ENCODE measurements at places on chromosomes 11 and 22.

- peak; percentile 64 for DNase-seq
Measured at GRCh38 chr11:118435290-118435892, 901 bp upstream of the KMT2A start.

DNA sequence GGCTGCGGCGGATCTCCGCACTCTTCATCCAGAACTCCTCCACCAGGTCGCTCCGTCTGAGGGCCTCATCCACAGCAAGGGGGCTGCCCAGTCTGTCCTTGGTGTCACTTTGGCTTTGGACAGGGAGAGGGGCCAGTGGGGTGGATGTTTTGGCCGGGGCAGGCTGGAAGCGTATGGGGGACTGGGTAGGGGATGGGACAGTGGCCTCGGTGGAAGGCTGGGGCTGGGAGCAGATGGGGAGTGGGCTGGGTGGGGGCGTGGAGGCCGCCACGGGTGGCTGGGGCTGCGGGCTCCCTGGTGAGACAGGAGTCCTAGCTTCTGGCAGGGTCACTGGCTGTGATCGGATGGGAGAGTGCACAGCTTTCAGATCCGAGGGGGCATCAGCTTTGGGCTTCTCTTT is 44.4 kb upstream of the BID start:
- no peak for DNase-seq

DNA sequence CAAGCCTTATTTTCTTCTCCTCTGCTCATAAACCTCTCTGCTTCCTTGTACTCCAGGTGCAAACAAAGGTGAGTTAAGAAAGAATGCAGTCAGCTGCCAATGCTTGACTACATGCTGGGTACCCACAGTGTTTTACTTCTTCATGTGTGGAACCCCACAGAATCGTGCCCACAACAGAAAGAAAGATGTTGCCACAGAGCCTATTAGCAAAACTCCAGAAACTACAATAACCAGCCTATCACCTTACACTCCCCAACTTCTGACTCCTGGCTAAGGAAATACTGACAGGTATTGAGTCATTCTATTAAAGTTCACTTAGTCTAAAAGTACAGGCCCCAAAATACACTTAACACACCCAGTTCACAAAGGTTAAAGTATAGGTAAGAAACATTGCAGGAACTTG is 56.9 kb upstream of the CCDC89 start:
- DNase-seq = no peak

DNA sequence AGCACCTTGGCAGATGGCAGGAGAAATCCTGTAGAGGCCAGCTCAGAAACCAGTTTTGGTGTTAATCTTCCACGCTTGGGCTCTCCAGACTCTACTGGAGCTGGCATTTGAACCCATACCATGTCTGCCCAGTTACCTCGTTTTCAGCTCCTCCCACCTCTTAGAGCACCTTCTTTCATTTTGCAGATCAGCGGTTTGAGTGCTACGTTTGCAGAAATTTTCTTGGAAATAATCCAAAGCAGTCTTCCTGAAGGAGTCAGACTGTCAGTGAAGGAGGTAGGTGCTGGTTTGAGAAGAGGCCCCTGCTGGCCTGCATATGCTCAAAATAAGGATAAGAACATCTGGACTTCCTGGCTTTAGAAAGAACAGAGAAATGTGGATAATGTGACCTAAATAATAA is 13.7 kb downstream of the COA4 start:
- DNase-seq = no peak

GRCh38 chr22:31631436-31631835 is 30.6 kb downstream of the PISD start:
- DNase-seq = peak; percentile 66

- DNase-seq = no peak
Measured at GRCh38 chr22:48061726-48062125, 1299.3 kb downstream of the TBC1D22A start.

DNA sequence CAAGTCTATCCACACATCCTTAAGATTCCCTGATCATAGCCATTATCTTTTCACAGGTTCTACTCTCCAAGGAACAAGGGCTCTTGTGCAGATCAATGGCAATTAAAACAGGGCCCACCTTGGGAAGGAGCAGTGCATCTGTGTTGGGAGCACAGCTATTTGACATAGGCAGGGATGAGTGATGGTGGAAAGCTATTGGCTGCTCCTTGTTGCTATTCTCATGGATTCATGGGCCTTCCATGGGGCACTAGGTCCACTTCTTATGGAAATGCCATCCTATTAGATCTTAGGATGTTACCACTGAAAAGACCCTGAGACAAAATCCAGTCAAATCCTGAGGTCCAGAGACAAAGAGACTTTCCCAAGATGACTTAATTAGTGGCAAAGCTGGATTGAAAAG is 148.6 kb upstream of the MTNR1B start:
- no peak for DNase-seq

DNA sequence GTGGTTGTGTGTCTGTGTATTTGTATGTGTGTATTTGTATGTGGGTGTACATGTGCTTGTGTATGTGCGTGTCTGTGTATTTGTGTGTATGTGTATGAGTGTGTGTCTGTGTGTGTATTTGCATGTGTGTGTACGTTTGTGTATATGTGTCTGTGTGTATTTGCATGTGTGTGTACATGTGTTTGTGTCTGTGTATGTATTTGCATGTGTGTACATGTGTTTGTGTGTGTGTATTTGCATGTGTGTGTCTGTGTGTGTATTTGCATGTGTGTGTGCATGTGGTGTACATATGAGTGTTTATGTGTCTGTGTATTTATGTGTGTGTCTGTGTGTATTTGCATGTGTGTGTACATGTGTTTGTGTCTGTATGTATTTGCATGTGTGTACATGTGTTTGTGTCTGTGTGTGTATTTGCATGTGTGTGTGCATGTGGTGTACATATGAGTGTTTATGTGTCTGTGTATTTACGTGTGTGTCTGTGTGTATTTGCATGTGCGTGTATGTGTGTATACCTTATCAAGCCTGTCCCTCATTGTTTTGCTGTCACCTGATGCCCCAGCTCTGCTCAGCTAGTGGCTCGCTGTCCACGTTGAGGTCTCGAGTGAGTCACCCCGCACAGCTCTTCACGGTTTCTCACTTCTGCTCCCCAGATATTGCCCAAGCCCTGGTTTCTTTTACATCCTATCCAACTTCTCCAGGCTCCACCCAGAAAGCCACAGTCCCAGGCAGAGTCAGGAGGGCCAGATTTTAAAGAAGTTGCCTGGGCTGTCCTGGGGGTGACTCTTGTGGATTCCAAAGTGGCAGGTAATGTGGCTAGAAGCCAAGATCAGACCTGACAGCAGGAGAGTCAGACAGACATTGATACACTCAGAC is 15.2 kb downstream of the MB start:
- DNase-seq = peak; percentile 89

DNA sequence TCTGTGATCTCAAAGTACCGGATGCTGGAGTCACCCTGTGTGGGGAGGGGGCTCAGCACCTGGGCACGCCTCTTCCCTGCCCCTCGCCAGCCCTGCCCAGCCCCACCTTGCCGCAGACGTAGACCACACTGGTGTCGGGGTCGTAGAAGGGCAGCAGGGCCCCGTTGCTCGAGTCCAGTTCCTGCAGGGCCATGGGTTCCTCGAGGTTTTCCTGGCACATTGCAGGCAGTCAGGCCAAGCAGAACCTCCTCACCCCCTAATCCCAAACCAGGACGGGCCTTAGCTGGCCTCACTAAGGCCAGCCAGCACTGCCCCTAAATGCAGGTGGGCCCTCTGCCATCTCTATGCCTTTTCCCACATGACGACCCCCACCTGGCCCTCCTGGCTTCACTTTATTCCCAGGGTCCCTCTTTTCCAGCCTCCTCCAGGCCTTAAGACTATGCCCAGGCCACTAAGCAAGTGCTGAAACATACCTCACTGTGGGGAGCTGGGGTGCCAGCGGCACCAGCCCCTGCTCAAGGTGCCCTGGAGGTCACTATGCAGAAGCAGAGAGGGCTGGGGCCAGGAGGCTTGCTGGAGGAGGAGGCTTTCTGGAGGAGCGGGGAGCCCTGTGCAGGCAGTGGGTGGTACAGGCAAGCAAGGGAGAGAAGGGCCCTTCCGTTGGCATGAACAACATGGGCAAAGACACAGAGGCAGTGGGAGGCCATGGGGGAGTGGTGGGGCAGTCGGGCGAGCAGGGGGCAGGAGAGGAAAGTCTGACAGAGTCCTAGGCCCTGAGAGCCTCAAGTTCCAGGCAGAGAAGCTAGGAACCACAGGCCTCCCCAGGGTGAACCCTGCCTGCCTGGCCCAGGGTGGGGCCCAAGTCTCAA is 2.8 kb downstream of the CORO1B start:
- no peak for DNase-seq

GRCh38 chr22:29213493-29213892 is 7.8 kb downstream of the EMID1 start:
- no peak for DNase-seq

DNA sequence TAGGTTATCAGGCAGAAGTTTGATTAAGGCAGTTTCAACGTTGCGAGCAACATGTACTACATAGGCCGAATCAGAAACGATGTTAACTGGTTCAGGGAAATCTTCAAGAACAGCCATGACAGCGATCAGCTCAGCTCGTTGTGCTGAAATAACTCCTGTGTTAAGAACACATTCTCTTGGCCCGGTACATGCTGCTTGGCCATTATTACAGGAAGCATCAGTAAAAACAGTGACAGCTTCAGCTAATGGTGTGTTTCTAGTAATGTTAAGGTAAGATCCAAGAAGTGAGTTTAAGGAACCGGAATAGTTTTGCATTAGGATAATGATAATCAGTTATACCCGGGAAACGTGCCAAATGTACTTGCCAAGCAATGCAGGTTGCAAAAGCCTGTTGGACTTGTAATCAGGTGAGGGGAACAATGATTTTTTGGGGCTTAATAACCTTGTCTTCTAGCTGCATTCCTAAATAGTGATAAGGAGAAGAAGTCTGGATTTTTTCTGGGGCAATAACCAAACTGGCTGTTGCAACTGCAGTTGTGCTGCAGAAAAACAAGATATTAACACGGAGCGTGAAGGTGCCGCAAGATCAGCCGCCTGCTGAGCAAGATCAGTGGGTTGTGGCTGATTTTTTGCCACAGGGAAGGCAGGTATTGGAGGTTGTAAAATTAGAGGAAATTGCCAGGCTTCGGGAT is 14.3 kb downstream of the OR52K1 start:
- DNase-seq = no peak

- DNase-seq = no peak
Measured at GRCh38 chr22:19995611-19996339, 20.8 kb downstream of the ARVCF start.

DNA sequence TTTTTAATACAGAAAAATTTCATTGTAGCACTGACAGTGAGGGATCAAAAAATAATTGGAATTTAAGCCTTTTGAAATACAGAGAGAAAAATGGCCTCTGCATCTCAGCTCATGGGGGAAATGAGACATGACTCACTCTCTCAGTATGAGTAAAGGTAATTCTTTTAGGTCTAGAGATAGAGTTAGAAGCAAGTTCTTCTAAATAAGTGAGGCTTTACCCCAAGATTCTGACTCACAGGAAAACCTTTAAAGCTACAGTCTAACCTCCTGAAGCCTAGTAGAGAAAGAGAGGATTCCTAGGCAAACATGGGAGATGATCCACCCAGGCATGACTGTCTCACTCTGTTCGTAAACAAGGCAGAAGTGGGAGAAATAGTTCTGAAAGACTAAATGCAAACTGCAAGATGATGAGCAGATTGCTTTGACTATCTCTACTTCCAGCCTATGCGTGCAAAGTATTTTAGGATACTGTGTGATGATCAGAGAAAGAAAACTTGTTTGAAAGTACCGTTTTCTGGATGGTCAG is 1003.3 kb upstream of the CCDC90B start:
- peak; percentile 80 for DNase-seq

DNA sequence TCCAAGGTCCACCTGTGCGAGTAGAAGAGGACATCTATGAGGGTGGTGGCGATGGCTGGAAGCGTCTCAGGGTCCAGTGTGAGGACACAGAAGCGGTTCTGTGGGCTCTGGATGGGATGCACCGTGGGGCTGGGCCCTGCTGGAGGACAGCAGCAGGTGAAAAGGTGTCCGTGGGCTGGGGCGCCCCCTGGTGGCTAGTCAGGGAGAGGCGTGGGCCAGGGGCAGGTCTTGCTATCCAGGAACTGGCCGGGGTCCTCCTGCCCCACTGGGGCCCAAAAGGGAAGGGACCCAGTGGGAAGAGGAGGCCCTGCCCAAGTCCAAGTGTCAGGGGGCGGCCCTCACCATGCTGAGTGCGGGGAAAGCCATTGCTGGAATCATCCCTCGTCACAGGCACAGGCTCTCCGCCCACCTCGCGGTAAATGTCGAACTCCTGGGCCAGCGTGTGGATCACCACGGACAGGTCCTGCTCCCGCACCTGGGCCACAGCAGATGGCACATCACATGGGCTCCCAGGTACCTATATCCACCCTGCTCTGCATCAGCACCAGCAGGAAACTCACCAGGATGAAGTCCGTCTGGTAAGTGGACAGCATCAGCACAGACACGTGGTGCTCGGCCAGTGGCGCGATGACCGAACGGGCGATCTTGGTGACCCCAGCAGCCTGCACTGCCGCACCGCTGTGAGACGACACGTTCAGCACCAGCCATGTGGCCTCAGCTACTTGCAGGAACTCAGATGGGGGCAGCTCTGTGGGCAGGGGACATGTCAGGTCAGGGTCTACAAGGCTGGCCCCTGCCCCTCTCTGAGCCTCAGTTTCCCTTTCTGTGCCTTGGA is 2.3 kb downstream of the CASTOR1 start:
- peak; percentile 47 for DNase-seq

- DNase-seq = no peak
Measured at GRCh38 chr22:25495285-25495684, 69.2 kb upstream of the GRK3 start.

DNA sequence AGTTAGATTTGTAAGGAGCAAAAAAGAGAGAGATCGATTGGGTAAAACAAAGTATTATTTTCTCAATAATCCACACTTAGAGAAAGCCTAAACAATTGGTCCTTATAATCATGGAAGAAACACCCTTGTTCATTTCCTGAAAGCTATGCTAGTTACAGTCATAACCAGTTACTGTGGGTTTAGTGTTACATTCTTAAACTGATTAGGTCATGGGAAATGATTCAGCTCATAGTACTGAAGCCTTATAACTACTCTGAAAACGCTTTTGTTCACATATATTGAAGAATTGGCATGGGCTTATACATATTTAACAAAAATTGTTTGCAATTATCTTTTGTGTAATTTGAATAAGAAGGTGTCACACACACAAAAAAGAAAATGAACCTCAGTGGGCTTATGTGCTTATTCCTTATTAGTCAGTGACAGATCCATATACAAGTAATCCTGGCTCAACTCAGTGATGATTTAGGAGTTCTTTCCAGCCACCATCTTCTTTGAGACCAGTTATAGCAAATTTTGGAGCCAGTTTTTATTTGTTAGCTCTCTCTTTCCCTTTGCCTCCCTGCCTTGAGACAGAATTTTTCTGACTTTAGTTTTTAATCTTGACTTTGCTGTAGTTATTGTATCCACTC is 198.5 kb upstream of the CTSC start:
- DNase-seq = peak; percentile 91

DNA sequence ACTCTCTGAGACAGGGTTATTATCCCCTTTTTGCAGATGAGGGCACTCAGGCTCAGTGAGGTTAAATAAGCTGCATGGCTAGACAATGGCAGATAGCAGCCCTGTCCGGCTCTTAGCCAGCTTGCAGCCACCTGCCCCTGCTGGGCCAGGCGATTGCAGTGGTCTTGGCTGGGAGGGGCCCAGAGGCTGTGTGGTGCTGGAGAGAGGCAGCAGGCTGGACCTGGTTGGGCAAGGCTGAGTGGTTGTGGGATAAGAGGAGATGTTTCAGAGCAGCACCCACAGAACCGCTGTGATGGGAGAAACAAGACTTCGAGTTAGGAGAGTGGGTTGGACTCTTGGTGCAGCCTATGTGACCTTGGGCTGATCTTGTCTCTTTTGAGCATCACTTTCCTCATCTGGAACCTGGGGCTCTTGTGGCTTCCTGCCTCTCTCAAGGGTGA is 25.5 kb downstream of the PTPRJ start:
- peak; percentile 21 for DNase-seq

Measured in GM23248 (cell line).